ENCODE measurements at places on chromosomes 12 and 14.
A peak's percentile ranks its signal among the peaks of the same experiment; 100 is the strongest.

DNA sequence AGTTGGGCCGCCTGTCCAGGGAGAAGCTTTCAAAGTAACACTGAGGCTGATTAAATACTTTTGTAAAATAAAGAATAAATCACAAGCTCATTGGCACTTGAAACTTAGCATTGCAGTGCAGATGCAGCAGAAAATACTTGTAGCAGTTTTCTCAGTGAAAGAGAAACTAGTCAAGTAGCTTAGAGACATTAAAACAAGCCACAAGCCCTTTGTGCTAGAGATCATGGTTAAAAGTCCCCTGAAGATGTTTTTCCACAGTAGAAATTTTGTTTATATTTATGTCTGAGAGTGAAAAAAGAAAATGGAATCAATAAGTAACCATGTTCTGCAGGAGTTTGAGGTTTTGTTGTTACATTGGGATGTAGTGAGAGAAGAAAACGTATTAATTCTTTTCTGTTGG is 5.9 kb downstream of the PSEN1 start:
- no peak for DNase-seq

GRCh38 chr14:52318826-52319645 is 4.9 kb downstream of the PTGER2 start:
- DNase-seq: no peak

GRCh38 chr14:61065656-61066055 is 84.6 kb downstream of the SLC38A6 start:
- no peak for DNase-seq

- DNase-seq: no peak
These were observed 165.0 kb downstream of the SRGAP1 start for GRCh38 chr12:64009321-64010068.

DNA sequence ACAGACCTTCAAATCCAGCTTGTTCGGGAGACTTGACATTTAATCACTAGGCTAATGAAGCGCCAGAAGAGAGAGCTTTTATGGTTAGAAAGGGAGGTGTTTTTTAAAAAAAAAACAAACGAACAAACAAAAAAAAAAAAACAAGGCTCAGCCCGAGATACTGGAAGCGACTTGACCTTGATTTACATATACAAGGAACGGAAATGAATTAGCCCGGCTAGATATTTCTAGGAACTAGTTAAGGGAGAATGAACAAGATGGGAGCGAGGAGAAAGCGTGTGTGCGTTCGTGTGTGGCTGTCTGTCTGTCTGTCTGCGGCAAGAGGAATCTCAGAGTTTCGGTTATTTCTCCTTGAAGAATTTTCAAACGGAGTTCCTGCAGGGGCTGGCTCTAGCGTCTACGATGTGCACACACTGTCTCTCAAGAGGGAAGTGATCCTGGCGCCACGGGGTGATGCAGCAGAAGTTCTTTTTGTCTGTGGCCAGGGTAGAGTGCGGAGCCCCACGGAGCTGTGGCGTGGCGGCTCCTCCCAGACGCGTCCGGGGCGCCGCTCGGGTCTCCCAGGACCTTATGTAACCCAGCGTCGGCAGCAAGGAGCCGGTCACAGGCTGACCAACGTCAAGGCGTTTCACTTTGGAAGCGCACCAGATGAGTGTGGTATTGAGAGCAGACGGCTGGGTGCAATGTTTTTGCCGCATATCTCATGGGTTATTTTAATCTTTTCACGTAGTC is 18.8 kb downstream of the SOCS2 start:
- DNase-seq: peak; percentile 25

GRCh38 chr14:81517798-81518398 is 15.8 kb downstream of the SEL1L start:
- DNase-seq: no peak

GRCh38 chr14:75383721-75384120 is 44.1 kb upstream of the JDP2 start:
- no peak for DNase-seq

- DNase-seq: no peak
These were observed 140.1 kb upstream of the CPSF6 start for GRCh38 chr12:69099201-69099837.

- DNase-seq: no peak
These were observed 87.5 kb downstream of the TBC1D30 start for GRCh38 chr12:64911912-64912311.

GRCh38 chr14:32435411-32435810 is 106.3 kb downstream of the AKAP6 start:
- DNase-seq: no peak

DNA sequence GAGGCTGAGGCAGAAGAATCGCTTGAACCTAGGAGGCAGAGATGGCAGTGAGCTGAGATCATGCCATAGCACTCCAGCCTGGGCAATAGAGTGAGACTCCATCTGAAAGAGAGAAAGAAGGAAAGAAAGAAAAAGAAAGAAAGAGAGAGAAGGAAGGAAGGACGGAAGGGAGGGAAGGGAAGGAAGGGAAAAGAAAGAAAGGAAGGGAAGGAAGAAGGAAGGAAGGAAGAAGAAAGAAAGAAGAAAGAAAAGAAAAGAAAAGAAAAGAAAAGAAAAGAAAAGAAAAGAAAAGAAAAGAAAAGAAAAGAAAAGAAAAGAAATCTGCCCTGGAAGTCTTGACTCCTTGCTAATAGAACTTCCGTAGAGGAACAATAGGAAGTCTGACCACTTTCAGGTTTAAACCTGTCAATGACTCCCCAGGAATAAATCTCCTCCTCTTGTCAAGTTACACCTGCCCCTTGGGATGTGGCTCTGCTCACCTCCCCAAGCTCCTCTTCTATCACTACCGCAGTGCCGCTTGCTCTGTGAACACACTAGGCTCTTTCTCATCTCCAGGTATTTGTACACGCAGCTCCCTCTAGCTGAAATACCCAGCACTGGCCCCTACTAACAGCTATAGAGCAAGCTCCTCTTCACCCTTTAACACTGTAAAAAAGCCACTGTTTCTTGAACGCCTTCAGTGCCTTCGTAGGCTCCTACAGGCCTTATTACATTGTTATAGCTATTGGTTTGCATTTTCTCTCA is 773.1 kb upstream of the TBX3 start:
- no peak for DNase-seq

GRCh38 chr12:79645235-79645630 is 45.5 kb downstream of the PAWR start:
- DNase-seq: no peak

GRCh38 chr12:114762490-114763110 is 78.6 kb upstream of the TBX3 start:
- no peak for DNase-seq

- no peak for DNase-seq
These were observed 15.0 kb upstream of the TBX5 start for GRCh38 chr12:114420944-114421335.

GRCh38 chr12:119911182-119911581 is 34.1 kb upstream of the CIT start:
- DNase-seq: no peak

GRCh38 chr14:101400830-101401229 is 160.5 kb upstream of the DIO3 start:
- DNase-seq: no peak

DNA sequence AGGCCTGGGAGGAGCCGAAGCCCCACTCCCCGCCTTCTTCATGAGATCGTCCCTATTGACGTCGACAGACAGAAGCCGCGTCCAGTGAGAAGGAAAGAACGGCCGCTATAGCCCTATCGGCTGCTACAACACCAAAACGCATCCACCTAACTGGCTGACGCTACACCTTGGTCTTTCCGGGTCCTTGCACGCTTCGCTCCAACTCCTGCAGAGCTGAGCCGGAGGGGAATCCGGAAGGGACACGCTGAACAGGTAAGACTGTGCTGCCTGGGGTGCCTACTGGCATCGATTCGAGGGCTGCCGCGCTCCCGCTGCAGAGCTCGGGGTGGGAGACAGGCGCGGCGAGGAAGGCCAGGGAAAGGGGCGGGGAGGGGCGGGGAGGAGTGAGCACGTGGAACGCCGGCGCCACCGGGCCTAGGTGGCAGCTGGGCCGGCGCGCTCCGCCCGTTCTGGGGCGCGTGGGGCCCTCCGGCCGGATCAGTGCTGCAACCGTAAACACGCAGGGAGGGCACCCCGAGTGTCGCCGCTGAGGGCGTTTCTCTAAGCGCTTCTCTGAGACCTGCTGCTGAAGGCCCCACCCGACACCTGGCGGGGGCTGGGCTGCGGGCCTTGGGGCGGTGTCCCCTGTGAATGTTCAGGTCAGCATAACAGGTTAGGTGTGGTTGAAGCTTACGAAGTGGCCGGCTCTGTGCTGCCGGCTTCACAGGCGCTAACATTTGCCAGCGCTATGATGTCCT is at the start of gene DCAF4:
Gene DCAF4 (plus strand): TSS at position 173 of the 737 bp plus-strand sequence. CDS start 11,515 bp downstream, outside the sequence.
- peak; percentile 98 for DNase-seq

GRCh38 chr12:91367234-91367849 is 184.7 kb upstream of the DCN start:
- peak; percentile 2 for DNase-seq

- DNase-seq: no peak
These were observed 137.2 kb downstream of the PDZRN4 start for GRCh38 chr12:41325336-41325735.

GRCh38 chr12:91505006-91505405 is 322.4 kb upstream of the DCN start:
- no peak for DNase-seq

GRCh38 chr12:81086342-81086741 is 8.5 kb downstream of the ACSS3 start:
- DNase-seq: no peak

DNA sequence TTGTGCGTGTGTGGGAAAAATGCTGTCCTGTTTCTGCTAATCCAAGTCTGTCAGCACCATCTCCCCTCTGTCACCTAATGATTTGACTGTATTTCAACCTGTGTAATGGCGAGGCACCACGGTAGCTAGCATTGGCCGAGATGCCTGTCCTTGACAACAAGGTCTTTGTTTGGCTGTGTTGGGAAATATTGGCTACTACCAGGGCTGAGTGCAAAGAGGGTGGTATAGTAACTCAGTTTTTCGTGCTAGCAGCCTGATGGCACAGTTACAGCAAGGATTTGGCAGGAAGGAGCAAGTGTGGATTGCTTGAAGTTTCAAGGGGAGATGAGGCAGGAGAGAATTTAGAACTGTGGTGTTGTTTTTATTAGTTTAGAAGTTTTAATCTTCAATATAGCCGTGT is 440.3 kb upstream of the RGS6 start:
- no peak for DNase-seq

- no peak for DNase-seq
These were observed 136.6 kb downstream of the FGD4 start for GRCh38 chr12:32536000-32536345.

DNA sequence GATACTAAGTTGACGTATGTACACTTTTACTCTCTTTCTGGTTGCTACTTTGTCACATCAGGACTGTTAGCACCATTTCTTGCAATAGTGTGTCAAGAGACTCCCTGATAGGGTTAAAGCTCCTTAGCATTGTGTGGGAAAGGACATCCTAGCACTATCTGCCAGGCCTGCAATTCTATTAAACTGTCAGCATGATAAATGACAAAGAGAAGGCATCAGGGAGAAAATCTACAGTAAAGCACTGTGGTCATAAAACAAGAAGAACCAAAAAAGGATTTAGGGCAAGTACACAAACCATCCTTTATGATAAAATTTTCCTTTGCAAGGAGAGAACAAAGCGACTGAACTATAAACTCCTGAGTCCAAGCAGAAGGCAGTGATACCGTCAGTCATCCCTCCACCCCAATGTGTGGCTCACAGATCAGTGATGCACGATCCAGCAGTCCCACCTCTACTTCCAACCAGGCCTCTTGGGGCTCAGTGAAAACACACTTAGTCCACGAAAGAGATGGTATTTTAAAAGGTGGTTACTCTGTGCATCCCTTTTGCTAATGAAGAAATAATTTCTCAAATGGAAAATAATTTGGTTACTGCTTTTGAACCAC is 31.4 kb upstream of the SLC35F4 start:
- no peak for DNase-seq

- no peak for DNase-seq
These were observed 56.9 kb downstream of the TAOK3 start for GRCh38 chr12:118315821-118316220.

DNA sequence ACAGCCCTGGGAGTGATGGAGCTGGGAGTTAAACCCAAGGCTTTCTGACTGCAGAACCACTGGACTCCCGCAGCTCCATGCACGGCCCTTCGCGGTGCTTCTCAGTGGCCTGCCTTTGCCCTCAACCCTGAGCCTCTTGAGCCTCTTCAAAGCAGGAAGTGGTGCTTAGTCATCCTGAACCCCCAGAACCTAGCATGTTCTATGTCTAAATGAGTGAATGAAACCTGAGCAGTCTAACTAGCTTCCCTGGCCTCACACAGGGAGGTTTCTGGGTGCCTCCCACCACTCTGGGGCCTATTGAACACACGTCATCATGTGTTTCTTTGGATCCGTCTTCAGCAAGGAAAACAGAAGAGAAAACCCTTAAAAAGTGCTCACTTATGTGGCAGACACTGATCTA is 117.9 kb upstream of the SFSWAP start:
- DNase-seq: peak; percentile 80

GRCh38 chr14:64232095-64232838 is 61.9 kb downstream of the ESR2 start:
- peak; percentile 78 for DNase-seq

- no peak for DNase-seq
These were observed 653.8 kb downstream of the NOVA1 start for GRCh38 chr14:25944020-25944419.

DNA sequence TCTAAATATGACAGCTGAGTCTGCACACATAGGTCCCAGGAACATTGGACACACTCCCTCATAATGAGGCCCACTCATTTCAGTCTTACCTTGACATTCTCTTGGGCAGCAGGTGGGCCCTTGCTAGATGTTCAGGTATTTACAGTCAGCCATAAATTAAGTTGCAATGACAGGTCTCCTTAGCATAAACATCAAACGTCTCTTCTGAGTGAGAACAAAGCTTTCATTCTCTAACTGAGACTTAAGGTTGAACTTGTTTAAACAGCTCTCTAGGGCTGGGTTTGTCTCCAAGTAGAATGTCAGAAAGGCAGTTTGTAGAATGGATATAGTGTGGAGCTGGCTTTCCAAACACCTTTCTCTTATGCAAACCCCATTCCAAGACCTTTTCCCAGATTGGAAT is 10.3 kb downstream of the ACVR1B start:
- no peak for DNase-seq

DNA sequence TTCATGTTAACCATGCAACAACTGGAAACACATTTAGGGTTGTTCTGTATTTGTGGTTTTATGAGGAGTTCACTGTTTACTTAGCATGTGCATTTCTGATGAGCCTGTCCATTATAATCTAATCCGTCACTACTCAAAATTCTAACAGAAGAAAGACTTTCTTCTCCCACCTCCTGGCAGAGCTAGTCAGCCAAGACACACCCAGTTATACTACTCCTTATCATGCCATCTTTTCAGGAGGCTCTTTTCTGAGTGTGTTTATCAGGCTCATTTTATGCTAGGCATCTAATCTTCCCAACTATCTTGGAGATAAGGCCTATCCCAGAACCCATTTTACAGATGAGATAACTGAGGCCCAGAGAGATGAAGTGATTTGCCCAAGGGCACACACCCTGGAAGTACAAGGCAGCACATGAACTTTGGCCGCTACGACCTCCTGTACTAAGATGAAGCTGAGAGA is 10.4 kb upstream of the MED13L start:
- DNase-seq: no peak
